Cardiac ventricle fibroblast (primary cell): ENCODE measurements at places on chromosomes 7 and 10. TPM values are rescaled to one million over a fixed set of nuclear protein-coding genes. Genes with fewer than 3 reads are reported as not detected.

OR2A2 gene
- not detected in 2 replicates for total RNA-seq

TMEM229A gene
- 7.6 and 9.2 TPM in 2 replicates for total RNA-seq

HKDC1 gene
- total RNA-seq = not detected in 2 replicates

CLCN1 gene
- not detected in 2 replicates for total RNA-seq

GHRHR gene
- total RNA-seq = not detected in 2 replicates

CHPF2 gene
- total RNA-seq = 81.6 and 93.4 TPM in 2 replicates

CTTNBP2 gene
- total RNA-seq = 0.15 and 0.37 TPM in 2 replicates

EPHB6 gene
- 42.4 and 74.3 TPM in 2 replicates for total RNA-seq

LRRC4 gene
- total RNA-seq = not detected in 2 replicates

EIF4EBP2 gene
- total RNA-seq = 58.3 and 62.3 TPM in 2 replicates

TBX20 gene
- 53.6 and 54.1 TPM in 2 replicates for total RNA-seq

NOM1 gene
- 5.5 and 7.8 TPM in 2 replicates for total RNA-seq

TYW1B gene
- total RNA-seq = 0.25 and 0.88 TPM in 2 replicates

PAPOLB gene
- total RNA-seq = 0.24 TPM in 1 of 2 replicates, not detected in the other

TMEM196 gene
- total RNA-seq = not detected in 2 replicates

NUTM2E gene
- not detected in 2 replicates for total RNA-seq

OSBPL3 gene
- 3.0 and 3.1 TPM in 2 replicates for total RNA-seq

SEMA4G gene
- total RNA-seq = 0.94 and 1.8 TPM in 2 replicates

ASB10 gene
- not detected in 2 replicates for total RNA-seq

HMX3 gene
- total RNA-seq = not detected in 2 replicates

BTAF1 gene
- 14.7 and 16.9 TPM in 2 replicates for total RNA-seq

MUC12 gene
- total RNA-seq = 0.54 TPM in 1 of 2 replicates, not detected in the other

WNT8B gene
- not detected in 2 replicates for total RNA-seq

FAM24A gene
- total RNA-seq = not detected in 2 replicates

FFAR4 gene
- not detected in 2 replicates for total RNA-seq

GOLGA7B gene
- not detected in 2 replicates for total RNA-seq

SPDYE16 gene
- 0.75 TPM in 1 of 2 replicates, not detected in the other for total RNA-seq

SEC24C gene
- total RNA-seq = 39.4 and 39.8 TPM in 2 replicates

FXYD4 gene
- total RNA-seq = not detected in 2 replicates

SCIN gene
- total RNA-seq = not detected in 2 replicates

DPYSL4 gene
- 28.4 and 33.4 TPM in 2 replicates for total RNA-seq

ZNF783 gene
- 7.3 and 8.3 TPM in 2 replicates for total RNA-seq

BAMBI gene
- 12.0 and 16.9 TPM in 2 replicates for total RNA-seq

SH2B2 gene
- 4.6 and 6.7 TPM in 2 replicates for total RNA-seq

VENTX gene
- total RNA-seq = not detected in 2 replicates

PDSS1 gene
- total RNA-seq = 2.0 and 2.6 TPM in 2 replicates

SPDYE5 gene
- total RNA-seq = not detected in 2 replicates

ITGA8 gene
- 11.3 and 13.8 TPM in 2 replicates for total RNA-seq

CPED1 gene
- 8.4 and 10.5 TPM in 2 replicates for total RNA-seq

NUDT1 gene
- total RNA-seq = 17.8 and 25.2 TPM in 2 replicates

AOAH gene
- not detected in 2 replicates for total RNA-seq

C1QL3 gene
- total RNA-seq = not detected in 2 replicates

CACNB2 gene
- total RNA-seq = 0.06 and 0.15 TPM in 2 replicates

AKR1C8 gene
- total RNA-seq = not detected in 2 replicates

CPN1 gene
- total RNA-seq = not detected in 2 replicates

CHAT gene
- not detected in 2 replicates for total RNA-seq

OR2A14 gene
- not detected in 2 replicates for total RNA-seq
